Activated gamma-delta T cell (primary cell): ENCODE measurements at places on chromosomes 16 and 17.

GRCh38 chr16:69325784-69326171, 4.6 kb downstream of the PDF start:
- DNase-seq, result no peak

DNA sequence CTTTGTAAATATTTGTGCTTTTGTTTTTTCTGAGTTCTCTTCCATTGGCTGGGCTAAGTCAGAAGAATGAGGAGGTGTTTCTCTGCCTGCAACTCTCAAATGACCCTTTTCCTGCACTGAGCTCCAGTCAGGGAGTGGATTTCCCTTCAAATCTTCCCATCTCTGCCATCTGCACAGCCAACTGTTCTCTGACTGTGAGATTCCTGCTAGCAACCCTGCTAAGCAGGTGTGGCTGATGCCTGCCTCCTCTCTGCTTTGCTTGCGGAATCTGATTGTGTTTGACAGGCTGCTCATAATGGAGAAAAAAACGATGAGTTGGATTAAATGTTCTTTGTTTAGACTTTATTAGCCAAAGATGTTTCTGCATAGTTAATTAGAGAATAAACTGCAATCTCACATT, 519.8 kb downstream of the TMEM114 start:
- no peak for DNase-seq

GRCh38 chr17:82228278-82228841, 482 bp upstream of the SLC16A3 start:
- DNase-seq, result peak; percentile 46

DNA sequence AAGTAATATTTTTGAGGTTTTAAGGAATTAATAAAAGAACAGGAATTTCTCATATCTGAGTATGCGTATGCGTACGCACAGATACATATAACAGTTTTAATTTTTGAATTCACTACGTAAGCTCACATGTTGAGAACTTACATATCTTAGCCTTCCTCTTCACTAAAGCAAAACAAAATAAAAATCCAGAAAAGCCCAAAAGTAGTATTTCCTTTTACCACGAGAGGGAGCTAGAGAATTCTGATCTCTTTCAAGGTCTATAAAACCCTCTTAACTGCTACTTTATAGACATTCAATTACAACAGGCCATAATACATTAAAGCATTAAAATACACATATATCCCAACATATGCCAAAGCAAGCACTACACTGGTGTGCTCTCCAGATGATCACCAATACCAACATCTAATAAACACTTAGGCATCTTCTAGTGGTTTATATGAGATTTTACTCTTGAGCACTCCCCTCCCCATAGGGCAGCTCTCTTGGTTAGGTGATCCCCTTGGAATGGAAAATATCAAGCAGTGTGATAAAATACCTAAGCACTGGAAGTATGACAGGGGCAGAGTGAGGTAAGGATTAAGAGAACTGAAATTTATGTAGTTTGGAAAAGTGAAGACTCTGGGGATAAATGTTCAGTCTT, 94.0 kb downstream of the SKAP1 start:
- DNase-seq, result no peak

GRCh38 chr16:82582975-82583374, 43.8 kb upstream of the CDH13 start:
- DNase-seq, result no peak

GRCh38 chr16:56944954-56945839, 13.3 kb downstream of the HERPUD1 start:
- no peak for DNase-seq

- DNase-seq, result no peak
Measured at GRCh38 chr16:4272114-4272956, 488 bp downstream of the TFAP4 start.

DNA sequence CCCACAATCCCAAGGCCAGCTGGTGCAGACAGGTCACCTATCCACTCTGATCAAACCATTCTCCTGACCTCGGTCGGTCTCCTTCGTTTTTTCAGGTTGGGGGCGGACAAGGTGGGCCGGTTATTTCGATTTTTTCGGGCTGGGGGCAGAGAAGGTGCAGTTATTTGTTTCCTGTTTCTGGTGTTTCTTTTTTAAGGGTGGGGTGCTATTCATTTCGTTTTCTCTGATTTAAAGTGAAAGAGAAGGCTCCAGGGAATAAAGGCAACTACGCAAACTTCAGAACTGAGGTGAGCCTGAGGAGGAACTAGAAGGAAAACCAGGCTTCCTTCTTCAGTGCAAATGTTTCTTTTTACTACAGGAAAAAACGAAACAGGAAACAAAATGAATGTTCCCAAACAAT, 64.8 kb downstream of the ANKRD11 start:
- no peak for DNase-seq

DNA sequence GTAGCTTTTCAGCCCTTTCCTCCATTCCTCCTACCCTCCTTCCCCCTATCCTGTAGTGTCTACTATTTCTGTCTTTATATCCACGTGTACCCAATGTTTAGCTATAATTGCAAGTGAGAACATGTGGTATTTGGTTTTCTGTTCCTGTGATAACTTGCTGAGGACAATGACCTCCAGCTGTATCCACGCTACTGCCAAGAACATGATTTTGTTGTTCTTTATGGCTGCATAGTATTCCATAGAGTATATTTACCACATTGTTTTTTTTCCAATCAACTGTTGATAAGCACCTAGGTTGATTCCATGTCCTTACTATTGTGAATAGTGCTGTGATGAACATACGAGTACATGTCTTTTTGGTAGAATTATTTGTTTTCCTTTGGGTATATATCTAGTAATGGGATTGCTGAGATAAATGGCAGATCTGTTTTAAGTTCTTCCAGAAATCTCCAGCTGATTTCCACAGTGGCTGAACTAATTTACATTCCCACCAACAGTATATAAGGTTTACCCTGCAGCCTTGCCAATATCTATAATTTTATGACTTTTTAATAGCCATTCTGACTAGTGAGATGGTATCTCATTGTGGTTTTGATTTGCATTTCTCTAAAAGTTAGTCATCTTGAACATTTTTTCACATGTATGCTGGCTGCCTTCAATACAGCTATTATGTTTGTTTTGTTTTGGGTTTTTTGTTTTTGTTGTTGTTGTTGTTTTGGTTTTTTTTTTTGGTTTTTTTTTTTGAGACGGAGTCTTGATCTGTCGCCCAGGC, 10.9 kb upstream of the COPRS start:
- DNase-seq, result no peak

DNA sequence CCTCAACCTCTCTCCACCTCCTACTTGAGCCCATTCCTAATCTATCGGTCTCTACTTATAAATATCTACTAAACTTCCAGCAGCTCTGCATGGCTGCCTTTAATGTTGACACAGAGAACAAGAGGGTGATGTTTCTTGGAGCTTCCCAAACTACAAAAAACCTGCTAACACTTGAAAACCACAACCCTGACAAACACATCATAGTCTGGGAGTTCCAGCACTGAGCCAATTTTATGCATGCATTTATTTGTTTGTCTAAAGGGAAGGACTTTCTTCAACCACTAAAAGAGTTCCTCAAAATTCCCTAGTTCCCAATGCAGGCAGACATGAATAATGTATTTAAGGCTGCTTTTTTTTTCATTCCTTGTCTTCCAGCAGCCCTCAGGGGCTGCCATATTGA, 331.8 kb upstream of the XYLT1 start:
- DNase-seq, result no peak

- DNase-seq, result no peak
Measured at GRCh38 chr16:68297908-68298307, 12.8 kb downstream of the SLC7A6OS start.

GRCh38 chr17:27915709-27916108, 22.5 kb upstream of the LYRM9 start:
- DNase-seq, result no peak

GRCh38 chr17:78228176-78228575, 3.3 kb upstream of the TMEM235 start:
- no peak for DNase-seq

- no peak for DNase-seq
Measured at GRCh38 chr16:62177351-62178203, 141.3 kb upstream of the CDH8 start.

- no peak for DNase-seq
Measured at GRCh38 chr17:55988861-55989260, 164.4 kb upstream of the ANKFN1 start.

DNA sequence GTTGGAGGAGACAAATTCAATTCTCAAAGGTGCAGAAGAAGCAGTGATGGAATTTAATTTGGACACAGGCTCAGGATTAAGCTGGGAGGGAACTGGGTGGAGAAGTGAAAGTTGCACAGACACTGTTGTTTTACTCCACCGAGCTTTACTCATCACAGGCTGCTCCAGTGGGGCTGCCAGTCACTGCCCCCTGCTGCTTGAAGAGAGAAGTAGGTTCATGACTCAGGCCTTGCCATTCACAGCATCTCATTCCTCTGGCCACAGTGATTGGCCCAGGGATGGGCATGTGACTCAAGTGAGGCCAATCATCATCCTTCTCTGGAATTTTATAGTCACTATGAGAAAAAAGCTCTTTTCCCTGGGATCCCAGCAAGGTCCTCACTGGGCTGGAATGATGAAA, 11.8 kb downstream of the GNAO1 start:
- no peak for DNase-seq

GRCh38 chr17:73119631-73120030, 27.1 kb upstream of the SLC39A11 start:
- DNase-seq, result no peak

DNA sequence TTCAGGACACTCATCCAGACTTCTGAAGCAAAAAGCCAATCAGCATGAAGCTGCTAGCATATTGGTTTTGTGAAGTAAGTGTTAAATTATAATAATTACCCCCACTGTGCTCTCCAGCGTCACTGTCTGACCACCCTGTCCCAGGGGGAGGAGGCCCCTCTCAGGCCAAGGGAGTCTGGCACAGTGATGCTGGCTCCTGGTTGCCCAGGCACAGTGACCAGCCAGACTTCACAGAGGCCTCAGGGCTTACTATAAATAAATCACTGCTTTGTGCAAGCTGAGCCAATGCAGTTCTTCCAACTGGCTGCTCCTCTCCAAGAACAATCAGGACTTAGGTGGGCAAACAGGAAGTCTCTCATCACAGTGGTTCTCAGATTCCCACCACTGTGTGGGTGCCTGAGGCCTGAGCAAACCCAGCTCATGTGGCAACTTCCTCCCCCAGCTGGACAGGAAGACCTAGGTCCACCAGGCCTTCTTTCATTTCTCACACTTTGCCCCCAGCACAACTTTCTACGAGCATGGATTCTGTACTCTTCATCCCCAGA, 1.7 kb upstream of the DBNDD1 start:
- no peak for DNase-seq

GRCh38 chr16:88809676-88810165, 2.0 kb downstream of the APRT start:
- DNase-seq, result no peak

- DNase-seq, result peak; percentile 88
Measured at GRCh38 chr16:2980227-2981176, at the start of gene PKMYT1. TSS of gene PKMYT1 (minus strand) at chr16:2980446. CDS start at chr16:2979657, 789 bp downstream.

- no peak for DNase-seq
Measured at GRCh38 chr17:75078284-75079022, 9.3 kb upstream of the SLC16A5 start.

DNA sequence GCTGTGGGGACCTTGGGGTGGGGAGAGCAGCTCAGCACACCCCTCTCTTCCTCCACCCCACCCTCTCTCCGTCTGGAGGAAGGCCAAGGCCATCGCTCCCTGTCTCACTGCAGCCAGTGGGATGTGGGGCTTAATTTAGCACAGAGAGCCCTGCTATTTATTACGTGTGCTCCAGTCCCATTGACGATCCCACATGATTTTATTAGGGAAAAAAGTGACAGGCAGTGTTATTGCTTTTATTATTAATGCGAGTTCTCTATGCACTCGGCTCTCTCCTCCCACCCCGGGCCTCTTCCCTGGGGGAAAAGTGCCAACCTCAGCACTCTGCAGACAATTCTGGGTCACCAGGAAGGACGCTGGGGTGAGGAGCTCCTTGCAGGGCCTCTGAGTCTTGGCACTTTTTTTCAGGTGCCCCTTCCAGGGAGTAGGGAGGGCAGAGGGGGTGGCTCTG, 57.3 kb downstream of the MGAT5B start:
- no peak for DNase-seq

GRCh38 chr17:58997756-58998553, 108.7 kb downstream of the TRIM37 start:
- no peak for DNase-seq

DNA sequence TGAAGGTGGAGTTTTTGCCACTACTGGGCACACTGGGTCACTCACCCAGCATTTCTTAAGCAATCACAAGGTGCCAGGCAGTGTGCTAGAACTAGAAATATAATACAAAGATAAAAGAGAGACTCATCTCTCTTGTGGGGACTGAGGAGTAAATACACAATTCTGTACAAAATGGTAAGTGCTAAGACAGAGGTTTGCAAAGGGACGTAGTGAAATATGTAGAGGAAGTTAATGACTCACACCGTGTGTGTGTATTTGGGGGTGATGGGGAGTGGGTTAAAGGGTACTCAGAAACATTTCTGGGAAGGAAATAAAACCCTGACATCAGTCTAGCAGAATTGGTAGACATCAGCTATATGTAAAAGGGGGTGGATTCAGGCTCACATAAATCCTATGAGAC, 389.3 kb downstream of the CA10 start:
- DNase-seq, result no peak

- DNase-seq, result no peak
Measured at GRCh38 chr16:73154063-73154870, 106.3 kb upstream of the ZFHX3 start.

- no peak for DNase-seq
Measured at GRCh38 chr16:72224260-72224768, 52.4 kb upstream of the PMFBP1 start.

GRCh38 chr17:26765860-26766709, 527.8 kb upstream of the WSB1 start:
- DNase-seq, result no peak

GRCh38 chr17:47942096-47942510, 732 bp downstream of the PNPO start:
- DNase-seq, result no peak

GRCh38 chr16:49277386-49277742, 4.3 kb downstream of the CBLN1 start:
- no peak for DNase-seq

- no peak for DNase-seq
Measured at GRCh38 chr16:82194086-82194485, 24.1 kb upstream of the MPHOSPH6 start.

DNA sequence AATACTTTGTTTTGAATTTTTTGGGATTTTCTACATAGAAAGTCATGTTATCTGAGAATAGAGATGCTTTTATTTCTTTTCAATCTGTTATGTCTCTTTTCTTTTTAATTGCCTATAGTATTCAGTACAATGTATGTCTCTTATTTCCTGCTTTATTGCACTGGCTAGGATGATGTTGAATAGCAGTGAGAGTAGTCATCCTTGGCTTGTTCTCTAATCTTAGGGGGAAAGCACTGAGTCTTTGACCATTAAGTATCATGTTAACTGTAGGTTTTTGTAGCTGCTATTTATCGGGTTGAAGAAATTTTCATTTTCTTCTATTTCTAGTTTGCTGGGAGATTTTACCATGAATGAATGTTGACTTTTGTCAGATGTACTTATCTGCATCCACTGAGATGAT, 10.0 kb upstream of the ABCA3 start:
- DNase-seq, result no peak

GRCh38 chr16:14289692-14290340, 218.7 kb downstream of the MRTFB start:
- no peak for DNase-seq
